ENCODE measurements at places on chromosomes 5 and 9.

- no peak for DNase-seq
These were observed 51.2 kb upstream of the ARAP3 start for GRCh38 chr5:141733198-141733597.

GRCh38 chr9:77449240-77450084, 198.7 kb downstream of the GNA14 start:
- peak; percentile 90 for DNase-seq

GRCh38 chr9:136671646-136672430, 9.1 kb downstream of the EGFL7 start:
- DNase-seq: no peak

- no peak for DNase-seq
These were observed 319.7 kb upstream of the RFX3 start for GRCh38 chr9:3845549-3845948.

- DNase-seq: no peak
These were observed 707 bp downstream of the PIP5K1B start for GRCh38 chr9:68705531-68706362.

DNA sequence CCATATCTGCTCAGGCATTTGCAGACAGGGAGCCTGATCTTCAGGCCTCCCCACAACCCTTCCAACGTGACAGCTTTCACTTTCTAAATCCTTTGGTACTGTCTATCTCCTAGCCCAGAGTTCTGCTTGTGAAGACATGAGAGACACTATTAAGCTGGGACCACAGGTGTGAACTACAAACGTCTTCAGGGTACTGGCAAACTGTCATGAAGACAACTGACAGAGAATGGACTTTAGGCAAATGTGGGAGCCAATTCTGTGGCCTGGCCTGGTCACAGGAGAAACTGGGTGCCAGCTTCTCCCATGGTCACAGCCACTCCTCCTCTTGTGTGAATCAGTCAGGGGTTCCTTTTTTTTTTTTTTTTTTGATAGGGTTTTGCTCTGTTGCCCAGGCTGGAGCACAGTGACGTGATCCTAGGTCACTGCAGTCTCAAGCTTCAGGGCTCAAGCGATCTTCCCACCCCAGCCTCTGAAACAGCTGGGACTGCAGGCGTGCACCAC, 10.4 kb downstream of the TRIM14 start:
- DNase-seq: no peak

DNA sequence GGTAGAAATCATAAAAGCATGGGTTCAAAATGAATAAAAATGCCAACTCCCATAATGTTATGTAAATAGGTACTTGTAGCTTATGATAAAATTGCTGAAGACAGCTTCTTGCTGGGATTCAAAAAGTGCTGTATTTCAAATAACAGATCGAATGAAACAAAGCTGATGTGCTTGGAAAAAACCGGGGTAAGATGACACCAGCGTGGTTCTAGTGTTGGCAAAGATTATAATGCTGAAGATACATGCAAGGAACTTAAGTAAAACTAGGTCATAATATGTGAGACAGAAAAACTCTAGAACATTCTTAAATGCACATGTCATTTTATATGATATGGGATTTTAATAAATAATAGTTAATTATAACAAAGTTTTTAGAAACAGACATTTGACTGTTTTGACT, 44.4 kb upstream of the APC start:
- DNase-seq: no peak

DNA sequence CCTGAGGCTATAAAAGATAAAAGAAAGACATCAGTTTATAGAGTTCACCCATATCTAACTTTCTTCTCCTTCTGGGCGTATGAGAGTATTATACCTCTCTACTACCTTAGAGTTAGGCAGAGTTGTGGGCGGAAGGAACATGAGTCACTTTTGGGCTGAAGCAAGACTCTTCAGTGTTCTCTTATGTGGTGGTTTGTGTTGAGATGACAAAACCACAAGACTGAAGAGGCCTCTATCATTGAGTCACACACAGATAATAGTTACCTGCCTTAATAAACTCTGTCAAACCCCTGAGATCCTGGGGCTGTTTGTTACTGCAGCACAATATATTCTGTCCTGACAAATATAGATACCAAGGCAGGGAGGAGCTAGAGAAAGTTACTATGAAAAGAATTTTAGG, 184.2 kb downstream of the EFNA5 start:
- peak; percentile 39 for DNase-seq

DNA sequence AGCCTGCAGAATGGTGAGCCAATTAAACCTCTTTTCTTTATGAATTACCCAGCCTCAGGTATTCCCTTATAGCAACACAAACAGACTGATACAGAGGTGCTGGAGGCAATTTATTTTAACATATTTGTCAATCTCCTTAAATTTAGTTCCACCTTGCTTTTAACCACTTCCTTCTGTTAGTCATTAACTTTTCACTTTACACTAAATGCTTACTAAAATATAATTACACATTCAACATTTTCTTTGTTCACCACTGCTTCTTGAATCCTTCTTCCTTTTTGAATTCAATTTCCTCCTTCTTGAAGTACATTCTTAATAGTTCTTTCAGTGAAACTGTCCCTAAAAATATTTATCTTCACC, 39.4 kb downstream of the LYRM7 start:
- no peak for DNase-seq

DNA sequence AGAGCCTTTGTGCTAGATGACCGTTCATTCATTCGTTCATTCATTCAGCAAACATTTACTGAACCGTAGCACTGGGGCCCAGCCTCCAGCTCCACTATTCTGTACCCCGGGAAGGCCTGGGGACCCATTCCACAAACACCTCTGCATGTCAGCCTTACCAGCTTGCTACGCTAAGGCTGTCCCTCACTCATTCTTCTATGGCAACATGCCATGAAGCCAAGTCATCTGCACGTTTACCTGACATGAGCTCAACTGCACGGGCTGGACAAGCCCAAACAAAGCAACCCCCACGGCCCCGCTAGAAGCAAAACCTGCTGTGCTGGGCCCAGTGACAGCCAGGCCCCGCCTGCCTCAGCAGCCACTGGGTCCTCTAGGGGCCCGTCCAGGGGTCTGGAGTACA, 6.0 kb downstream of the CEL start:
- DNase-seq: no peak

DNA sequence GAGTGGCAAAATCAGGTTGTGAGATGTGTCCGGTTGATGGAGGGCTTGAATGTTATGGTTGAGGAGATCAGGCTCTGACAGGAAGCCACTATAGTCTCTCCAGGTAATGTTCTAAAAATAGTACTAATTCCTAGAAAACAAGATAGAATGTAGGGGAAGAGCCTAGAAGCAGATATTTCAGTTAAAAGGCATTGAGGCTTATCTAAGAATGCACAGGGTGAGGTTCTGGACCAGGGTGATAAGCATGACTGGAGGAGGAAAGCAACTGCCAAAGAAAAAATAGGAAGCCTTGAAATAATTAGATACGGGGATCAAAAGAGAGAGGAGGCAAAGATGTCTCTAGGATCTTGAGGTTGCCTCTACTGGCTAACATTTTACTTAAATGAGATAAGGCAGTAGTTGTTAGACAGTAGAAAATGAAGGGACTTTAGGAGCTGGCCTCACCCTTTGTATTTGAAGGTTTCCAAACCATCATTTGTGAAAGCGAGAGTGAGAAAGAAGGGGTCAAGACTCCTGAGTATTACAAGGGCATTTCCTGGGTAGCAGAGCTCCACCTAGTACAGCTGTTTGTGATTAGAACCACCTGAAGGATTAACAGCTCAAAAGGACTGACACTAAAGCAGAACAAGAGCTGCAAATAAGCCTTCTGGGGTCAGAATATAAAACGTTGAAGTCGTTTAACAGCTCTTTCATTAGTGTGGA, 15.4 kb upstream of the ARL15 start:
- DNase-seq: no peak

GRCh38 chr5:45692481-45692880, 3.7 kb downstream of the HCN1 start:
- DNase-seq: no peak

- no peak for DNase-seq
These were observed 410.2 kb downstream of the PSAT1 start for GRCh38 chr9:78707080-78707479.

GRCh38 chr5:113128082-113128481, 151.5 kb downstream of the DCP2 start:
- no peak for DNase-seq

DNA sequence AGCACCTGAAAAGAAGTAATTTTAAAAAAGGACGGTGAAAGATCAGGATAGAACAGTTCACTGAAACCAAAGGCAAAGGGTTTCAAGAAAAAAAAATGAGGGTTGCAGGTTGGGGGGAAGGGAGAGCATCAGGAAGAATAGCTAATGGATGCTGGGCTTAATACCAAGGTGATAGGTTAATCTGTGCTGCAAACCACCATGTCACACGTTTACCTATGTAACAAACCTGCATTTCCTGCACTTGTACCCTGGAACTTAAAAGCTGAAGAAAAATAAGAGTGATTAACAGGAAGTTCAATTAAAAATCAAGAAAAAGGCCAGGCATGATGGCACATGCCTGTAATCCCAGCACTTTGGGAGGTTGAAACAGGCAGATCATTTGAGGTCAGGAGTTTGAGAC, 44.1 kb upstream of the RNF38 start:
- no peak for DNase-seq

GRCh38 chr9:35774907-35775635, 16.3 kb upstream of the NPR2 start:
- DNase-seq: no peak

DNA sequence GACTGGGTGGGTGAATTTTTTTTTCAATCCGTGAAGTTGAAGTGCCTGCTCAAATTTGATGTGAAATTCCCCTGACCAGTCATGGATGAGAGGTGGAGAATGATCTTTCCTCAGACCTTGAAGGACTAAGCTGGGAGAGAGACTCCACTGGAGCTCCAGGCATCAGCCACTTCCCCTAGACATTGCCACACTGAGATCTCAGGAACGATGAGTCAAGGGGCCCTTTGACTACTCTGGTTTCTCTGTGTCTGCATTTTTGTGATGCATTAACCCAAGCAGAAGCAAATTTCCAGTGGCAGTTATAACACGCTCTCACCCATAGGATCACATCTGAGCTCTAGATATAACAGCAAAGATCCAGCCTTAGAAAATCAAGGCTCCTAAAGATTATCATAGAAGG, 171.2 kb upstream of the KIF2A start:
- no peak for DNase-seq

DNA sequence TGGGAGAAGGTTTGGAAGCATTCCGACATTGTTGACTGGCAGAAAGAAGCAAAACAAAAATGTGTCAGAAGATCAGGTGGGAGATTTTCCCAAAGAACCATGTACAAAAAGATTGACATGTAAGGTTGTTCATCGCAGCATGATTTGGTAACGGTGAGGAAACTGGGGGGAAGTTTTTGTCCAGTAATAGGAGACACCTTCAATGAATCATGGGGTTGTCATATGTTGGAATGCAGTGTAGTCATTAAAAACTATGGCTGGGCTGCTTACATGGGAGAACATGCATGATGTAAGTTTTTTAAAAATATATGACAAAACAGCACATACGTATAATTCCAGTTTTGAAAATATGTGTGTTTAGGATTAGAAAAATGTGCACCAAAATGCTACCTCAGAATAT, 50.5 kb downstream of the HSD17B3 start:
- no peak for DNase-seq

DNA sequence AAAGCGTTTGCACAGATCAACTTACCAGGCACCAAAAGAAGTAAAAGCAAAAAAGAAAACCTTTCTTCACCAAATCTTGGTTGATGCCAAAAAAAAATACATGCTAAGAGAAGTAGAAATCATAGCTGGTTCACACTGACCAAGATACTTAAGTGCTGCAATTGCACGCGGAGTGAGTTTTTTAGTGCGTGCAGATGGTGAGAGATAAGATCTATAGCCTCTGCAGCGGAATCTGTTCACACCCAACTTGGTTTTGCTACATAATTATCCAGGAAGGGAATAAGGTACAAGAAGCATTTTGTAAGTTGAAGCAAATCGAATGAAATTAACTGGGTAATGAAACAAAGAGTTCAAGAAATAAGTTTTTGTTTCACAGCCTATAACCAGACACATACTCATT, 36.4 kb upstream of the CCDC152 start:
- DNase-seq: no peak

GRCh38 chr5:96904054-96904931, 28.0 kb downstream of the ERAP2 start:
- DNase-seq: peak; percentile 12

DNA sequence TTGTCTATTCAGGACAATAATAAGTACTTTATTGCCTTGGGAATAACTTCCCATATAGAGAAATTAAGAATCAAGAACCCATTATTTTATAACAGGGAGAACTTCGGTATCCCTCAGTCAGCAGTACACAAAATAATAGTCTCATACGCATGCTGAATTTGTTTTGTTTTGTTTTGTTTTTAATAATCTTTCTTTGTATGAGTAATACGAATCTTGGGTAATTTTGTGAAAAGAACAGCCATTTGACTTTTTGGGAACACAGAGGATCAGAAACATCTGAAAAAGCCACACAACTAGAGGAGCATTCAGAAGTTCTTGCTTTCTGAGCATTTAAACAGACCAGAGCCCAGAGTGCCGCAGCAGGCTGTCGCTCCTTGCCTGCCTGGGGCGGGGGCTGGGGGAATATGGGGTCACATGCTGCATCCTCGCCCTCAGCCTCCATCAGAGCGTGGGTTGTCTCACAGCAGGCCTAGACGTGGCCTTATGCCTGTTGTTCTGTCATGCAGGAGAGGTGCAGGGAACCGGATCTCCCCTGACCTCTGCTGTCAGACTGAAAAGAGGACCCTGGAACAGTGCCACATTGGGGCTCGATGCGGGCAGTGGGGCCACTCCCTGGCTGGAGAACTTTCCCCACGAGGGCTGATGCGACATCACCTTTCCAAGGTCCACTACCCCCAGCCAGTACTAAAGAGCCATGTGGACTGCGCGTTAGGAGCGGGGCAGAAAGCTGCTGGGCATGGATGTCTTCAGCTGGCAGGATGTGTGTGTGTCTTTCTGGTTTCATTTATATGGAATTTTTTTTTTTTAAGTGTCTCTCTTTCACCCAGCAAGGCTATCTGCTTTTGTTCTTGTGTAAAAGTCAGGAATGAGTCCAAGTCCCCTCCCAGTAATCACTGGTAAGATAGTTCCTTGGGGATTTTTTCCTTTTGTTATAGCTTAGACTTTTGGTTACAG, 133.4 kb upstream of the OTULINL start:
- DNase-seq: peak; percentile 57

DNA sequence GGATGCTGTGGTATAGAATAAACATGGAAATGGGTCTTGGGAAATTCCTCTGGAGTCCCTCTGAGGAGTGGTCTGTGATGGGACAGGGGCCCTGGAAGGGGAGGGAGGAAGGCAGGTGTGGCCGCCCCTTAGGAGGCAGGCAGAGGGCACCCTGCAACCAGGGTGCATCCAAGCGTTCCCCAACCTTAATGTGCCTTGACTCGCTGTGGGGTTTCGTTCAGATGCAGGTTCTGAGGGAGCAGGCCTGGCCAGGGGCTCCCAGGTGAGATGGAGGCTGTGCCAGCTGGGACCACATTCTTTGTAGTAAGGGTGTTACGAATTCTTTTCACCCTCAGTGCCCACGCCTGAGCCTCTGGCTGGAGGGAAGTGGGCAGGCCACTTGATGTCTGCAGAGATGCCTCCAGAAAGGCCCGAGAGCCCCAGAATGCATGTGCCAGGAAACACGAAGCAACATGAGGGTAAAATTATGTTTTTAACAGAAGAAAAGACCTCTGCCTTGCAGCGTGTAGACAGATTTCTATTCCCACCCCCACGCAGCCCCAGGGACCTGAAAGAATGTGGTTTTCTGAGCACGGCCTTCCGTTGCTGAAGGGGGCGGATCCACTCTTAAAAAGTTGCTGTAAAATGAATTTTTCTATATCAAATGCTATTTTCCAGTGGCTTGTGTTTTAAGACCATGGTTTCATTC, 150.4 kb upstream of the IER5L start:
- DNase-seq: no peak
